ENCODE measurements at places on chromosomes 7 and 10.

DNA sequence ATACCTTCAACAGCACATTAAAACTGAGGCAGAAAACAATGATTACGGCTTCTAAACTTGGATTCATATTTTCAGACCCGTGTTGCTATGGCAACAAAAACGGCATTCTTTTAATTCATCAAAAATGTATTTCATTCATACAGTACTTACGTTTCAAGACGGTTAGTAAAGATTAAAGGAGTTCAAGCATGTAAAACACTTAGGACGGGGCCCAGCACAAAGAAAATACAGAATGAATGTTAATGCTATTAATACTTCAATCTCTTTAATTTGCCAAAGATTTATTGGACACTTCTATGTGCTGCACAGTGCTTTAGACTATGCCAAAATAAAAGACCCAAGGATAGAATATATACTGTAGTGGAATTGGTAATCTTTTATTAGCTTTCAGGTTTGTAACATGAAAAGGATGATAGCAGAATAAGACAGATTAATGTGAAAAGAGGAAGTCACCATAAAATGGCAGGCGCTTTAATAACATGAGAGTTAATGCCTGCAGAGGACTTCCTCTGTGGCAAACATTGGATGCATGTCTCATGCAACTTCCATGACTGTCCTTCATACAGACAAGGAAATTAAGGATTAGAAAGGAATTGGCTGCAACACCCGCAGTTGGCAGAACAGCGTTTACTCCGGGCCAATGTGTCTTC, 201.6 kb upstream of the KLF6 start:
- DNase-seq = no peak

GRCh38 chr10:75826846-75827245, 395.4 kb downstream of the LRMDA start:
- no peak for DNase-seq

DNA sequence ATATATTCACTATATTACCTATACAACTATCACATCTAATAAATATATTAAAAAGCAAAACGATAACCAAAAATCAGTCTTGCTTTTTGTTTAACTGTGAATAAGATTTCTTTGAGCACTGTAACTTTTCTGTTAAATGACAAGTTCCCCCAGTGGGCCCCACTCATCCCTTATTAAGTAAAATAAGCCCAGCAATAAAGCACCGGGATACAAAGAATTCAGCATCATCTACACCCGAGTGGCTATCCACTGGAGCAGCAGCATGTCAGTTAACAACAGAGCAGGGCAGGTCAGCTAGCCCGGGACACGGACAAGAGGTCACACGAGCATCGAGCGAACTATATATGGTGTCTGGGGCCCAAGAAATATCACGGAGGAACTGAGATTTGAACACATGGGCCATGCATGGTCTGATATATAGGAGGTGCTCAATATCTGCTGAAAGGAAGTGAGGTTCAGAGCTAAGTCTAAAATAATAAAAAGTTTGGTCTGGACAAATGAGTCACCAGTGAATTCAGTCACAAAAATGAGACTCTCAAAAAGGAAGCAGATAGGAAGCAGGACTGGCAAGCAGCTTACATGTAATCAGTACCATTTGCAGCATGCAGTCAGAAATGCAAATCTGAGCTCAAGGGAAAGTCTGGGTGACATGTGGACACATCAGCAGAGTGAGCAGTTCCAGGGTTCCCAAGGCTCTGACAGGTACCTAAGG, 4.1 kb downstream of the ERCC6 start:
- DNase-seq = peak; percentile 91

- no peak for DNase-seq
Observed at GRCh38 chr10:54983255-54983654, 182.2 kb upstream of the PCDH15 start.

DNA sequence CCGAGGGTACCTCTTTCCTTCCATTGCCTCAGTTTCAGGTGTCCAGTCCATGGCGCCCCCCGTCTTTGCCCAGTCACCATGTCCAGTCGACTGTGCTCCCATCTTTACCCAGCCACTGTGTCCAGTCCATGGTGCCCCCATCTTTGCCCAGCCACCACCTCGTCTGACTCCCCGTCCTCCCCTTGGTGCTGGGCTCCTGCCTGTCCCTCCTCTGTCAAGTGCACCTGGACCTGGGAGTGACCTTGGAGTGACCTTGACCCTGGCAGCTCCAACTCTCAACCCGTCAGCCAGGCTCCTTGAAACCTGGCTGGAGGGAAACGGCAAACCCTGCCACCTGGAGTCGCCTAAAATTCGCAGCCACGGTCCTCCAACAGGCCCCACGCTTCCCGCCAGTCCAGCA, 180.2 kb downstream of the ADARB2 start:
- no peak for DNase-seq

DNA sequence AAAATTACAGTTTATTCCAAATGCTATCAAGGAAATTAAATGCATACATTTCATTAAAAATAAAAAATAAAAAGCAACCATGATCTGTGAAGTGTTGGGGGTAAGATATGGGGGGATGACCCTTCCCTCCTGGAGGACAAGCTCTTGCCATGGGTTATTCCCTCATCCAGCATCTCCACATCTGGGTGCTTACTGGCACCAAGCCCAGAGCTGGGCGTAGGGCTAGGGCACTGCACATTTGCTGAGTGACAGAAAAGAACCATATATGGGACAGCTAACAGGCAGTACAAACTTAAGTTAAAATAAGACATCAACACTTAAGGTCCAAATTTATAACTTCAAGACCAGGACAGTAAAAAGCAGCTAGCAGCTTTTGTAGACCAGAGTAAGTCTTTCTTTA, 10.2 kb downstream of the CCDC6 start:
- no peak for DNase-seq

DNA sequence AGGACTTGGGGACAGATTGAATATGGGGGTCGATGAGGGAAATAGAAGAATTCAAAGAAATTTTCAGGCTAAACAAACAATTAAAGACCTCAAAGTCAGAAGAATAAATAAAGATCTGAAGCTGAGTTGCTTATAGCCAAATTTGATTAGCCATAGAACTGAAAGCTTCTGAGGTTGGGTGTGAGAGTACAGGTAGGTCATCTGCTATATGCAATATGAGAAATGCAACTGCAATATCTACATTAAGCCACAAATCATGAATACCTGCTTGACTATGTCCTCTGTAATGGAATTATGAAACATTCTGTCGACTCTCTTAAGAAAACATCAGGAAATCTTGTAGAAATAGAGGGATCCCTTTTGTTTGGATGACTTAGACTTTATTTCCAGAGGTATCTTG, 192.1 kb upstream of the PCDH15 start:
- DNase-seq = no peak

- DNase-seq = no peak
Observed at GRCh38 chr10:88080213-88080612, 216.8 kb downstream of the PTEN start.

DNA sequence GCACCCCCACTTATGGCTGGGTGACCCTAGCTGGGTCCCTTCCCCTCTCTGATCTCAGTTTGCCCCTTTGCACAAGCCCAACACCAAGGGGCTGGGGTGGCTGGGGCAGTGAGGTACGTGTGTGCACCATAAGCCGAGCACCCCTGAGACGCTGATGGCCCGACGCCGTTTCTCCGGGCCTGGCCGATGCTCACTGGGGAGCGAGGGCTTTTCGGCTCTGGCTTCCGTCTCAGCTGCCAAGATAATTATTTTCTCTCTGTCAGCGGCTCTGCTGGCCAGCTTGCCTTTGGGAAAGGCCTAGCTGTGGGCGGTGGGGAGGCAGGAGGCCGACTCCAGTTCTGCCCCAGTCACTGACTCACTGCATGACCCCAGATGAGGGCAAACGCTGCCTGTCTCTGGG, 91.0 kb downstream of the ZMIZ1 start:
- DNase-seq = no peak

GRCh38 chr7:140696680-140697446, at the start of gene NDUFB2:
Gene NDUFB2, plus strand, starts transcription at chr7:140696708. Its CDS starts 37 bp downstream, at chr7:140696745.
- DNase-seq = peak; percentile 57

DNA sequence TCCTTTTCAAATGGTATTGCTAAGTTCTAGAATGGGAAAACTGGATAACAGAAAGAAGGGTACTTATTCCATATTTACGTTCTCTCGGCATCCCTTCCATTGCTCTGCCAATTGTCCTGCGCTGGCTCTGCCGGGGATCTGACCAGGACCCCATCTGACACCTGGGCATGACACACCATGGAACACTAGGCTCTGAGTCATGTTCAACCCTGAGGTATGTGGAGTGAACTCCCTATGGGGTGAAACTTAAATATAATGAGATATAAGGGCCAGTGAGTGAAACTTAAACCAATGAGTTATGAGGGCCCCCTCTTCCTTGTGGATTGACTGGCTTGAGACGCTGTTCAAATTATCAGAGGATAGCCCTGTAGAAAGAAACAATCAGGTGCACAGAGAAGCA, 55.1 kb upstream of the ZEB1 start:
- DNase-seq = no peak

DNA sequence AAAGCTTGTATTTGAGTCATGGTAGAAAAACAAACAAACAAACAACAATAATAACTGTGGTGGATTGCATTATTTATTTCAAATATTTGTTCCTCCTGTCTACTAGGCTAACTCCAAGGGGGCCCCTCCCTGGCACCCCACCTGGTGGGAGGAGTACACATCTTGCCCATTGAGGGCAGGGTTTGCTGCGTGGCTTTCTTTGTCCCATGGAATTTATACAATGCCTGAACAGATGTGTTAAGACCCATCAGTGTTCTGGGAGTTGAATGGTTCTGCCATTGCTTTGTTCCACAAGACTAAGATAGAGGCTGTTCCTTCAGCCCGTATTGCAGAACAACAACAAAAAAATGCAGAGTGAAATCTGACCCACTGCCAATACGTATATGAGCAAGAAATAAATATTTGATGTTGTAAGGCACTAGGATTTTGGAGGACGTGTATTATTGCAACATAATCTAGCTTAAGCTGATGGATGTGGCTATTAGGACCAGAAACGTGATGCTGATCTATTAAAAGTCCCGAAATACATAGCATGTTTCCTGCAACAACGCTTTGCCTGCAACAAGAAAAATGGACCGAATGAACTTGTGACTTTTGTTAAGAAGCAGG, 119.1 kb upstream of the JCAD start:
- DNase-seq = no peak

DNA sequence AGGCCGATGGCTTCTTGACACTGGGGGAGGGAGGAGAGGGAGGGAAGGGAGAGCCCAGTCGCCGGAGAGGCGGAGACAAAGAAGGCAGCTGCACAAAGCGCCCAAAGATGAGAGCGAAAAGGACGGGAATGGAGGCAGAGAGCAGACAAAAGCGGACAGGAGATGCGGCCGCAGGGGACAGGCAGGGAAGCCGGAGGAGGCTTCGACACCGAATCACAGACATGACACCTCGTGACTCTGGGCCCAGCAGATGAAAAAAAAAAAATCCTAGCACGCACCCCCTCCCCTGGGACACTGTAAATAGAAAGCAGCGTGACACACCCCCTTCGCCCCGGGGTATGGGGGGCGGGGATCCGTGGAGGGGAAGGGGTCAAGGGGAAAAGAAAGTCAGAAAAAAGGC, 976 bp downstream of the NAT16 start:
- no peak for DNase-seq

DNA sequence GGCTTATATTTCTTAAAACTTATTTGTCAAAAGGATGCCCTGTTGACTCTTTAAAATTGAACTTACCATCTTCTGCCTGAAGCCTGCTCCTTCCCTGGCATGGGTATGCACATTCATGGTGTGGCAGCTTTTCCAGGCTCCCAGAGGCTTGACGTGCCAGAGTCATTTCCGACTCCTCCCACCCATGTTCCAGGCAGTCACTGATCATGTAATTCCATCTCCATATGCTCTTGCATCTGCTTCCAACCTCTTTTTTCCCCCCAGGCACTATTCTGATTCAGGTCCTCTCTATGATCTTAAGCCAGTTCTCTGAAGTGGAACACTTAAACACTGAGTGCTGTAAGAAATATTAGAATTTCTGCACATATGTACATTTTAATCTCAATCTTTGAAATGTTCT, 82.2 kb downstream of the CFAP58 start:
- DNase-seq = no peak

- DNase-seq = no peak
Observed at GRCh38 chr7:24504836-24505235, 68.4 kb upstream of the PALS2 start.

GRCh38 chr7:96789914-96790313, 80.3 kb upstream of the SEM1 start:
- DNase-seq = no peak

DNA sequence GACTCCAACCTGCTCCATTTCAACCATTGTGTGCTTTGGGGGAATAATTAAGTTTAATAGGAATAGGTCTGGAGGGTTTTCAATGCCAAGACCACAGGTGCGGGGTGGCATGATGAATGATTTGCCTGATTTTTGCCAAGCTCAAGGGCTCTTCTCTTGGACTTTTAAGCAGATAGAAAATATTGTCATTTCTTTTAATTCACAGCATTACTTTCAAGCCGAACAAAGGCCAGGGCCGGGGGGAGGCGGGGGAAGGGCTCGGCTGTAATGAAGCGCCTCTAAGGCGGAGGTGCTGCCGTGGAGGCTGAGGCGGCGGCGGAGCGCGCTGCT, 6.5 kb downstream of the PTF1A start:
- DNase-seq = no peak

DNA sequence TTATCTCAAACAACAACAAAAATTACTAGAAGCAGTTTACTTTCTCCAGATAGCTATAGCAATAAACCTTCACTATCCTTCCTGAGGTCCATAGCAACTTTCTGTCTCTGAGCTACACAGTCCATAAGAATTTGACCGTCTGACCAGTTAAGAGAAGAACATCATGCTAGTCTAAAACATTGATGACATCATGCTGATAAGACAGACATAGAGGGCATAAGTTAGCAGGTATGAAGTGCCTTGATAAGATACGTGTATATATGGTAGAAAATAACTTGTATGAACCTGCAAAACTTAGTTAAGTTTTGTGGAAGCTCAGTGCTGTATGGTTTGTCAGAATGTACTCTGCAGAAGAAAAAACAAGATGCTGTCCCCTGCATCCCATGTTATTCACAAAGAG, 353.0 kb downstream of the GRID1 start:
- DNase-seq = no peak

DNA sequence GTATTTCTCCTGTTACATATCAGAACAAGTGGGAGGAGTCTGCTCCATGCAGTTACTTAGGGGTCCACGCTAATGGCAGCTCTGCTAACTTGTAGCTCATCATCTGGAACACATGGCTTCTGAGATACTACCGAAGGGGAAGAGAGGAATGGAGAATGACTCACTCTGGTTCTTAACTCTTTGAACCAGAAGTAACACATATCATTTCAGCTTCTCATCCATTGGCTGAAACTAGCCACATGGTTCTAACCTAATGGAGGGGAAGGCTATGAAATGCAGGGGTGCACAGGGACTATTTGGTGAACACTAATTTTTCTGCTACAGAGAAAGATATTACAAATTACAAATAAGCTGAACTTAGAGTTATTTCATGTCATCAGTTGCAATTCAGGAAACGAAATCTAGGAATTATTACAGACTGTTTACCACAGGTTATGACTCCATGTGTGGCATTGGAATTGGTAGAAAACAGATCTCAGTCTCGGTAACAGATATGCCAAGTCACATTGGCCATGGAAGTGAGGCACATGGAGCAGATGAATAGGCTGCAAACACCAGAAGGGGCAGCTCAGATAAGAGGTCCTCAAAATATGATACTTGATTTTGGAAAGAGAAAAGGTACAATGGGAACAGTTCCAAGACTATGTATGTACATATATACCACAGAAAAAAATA, 9.4 kb upstream of the KAT6B start:
- DNase-seq = no peak

- no peak for DNase-seq
Observed at GRCh38 chr7:293681-294439, 3.9 kb downstream of the FOXL3 start.

GRCh38 chr10:43235070-43235900, 31.6 kb downstream of the RASGEF1A start:
- DNase-seq = no peak
